ENCODE measurements at places on chromosomes 3 and 15.

GRCh38 chr15:89462198-89462912, 34.0 kb downstream of the RHCG start:
- no peak for DNase-seq

DNA sequence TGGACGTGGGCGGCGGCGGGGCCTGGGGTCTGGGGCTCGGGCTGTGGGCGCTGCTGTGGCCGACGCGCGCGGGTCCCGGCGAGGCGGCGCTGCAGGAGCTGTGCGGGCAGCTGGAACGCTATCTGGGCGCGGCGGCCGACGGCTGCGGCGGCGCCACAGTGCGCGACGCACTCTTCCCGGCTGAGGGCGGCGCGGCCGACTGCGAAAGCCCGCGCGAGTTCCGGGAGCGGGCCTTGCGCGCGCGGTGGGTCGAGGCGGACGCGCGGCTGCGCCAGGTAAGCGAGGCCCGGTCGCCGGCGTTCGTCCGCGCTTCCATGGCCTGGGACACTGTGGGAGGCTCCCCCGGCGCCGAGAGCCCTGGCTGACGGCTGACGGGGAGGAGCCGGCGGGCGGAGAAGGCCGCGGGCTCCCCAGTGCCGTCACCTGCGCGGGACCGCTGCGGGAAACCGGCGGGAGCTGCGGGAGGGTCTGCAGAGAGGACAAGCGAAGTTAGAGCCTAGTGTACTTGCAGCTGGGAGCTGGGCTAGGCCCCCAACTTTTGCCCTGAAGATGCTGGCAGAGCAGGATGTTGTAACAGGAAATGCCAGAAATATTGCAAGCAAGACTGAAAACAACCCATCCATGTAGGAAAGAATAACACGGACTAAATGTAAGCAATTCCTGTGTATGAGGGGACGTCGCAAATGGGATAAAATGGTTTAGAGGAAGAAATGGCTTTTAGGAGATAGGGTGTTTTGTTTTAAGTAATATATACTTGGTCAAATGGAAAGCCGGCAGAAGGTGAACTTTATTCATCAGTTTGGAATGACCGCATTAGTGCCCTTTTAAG, 847 bp downstream of the WHAMM start:
- DNase-seq: peak; percentile 50

GRCh38 chr3:100761211-100761942, 52.1 kb downstream of the TFG start:
- DNase-seq: no peak

GRCh38 chr15:81473177-81473576, 99.2 kb upstream of the TMC3 start:
- no peak for DNase-seq

DNA sequence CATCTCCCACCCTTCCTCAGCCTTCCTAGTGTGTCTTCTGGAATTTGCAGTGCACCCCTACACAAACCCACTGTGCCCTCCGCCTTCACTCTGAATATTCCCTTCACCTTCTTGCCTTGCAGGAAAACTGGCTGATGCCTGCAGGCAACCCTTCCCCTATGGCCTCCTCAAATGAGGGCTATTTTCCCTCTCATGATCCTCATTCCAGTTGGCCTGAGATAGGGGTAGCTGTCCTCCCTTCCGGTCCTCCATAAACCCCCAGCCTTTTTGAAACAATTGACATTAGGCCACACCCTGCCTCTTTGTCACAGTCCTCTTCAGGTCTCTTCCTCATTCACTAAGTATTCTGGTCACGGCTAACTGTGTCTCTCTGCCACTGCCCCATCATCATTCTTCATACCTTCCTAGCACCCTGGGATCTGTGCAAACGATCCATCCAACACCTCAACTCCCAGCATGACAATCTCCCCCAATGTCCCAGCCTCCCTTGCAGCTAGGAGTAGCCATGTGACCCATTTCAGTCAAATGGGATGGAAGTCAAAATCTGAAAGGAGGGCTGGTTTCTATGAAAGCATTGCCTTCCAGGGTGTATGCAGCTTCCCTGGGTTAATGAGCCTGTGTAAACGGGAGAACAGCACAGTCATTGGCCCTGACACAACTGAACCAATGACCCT, 8.5 kb upstream of the TICRR start:
- no peak for DNase-seq

GRCh38 chr3:7789324-7789723, 712.3 kb upstream of the LMCD1 start:
- no peak for DNase-seq

DNA sequence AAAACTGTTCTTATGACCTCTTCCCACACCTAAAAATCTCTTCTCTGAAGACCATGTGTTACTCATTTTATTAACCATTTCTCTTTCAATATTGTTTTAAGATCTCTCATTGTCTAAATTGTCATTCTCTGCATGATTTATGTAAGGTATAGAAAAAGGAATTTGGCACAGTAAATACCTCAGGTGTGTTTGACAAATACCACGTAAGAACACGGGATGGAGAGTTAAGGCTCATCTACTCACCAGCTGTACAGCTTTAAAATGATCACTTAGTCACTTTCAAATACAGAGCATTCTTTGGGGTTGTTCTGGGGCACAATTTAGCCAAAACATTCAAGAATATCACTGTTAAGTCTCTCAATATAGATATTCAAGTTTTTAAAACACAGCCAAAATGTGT, 627.1 kb downstream of the MCTP2 start:
- DNase-seq: no peak

DNA sequence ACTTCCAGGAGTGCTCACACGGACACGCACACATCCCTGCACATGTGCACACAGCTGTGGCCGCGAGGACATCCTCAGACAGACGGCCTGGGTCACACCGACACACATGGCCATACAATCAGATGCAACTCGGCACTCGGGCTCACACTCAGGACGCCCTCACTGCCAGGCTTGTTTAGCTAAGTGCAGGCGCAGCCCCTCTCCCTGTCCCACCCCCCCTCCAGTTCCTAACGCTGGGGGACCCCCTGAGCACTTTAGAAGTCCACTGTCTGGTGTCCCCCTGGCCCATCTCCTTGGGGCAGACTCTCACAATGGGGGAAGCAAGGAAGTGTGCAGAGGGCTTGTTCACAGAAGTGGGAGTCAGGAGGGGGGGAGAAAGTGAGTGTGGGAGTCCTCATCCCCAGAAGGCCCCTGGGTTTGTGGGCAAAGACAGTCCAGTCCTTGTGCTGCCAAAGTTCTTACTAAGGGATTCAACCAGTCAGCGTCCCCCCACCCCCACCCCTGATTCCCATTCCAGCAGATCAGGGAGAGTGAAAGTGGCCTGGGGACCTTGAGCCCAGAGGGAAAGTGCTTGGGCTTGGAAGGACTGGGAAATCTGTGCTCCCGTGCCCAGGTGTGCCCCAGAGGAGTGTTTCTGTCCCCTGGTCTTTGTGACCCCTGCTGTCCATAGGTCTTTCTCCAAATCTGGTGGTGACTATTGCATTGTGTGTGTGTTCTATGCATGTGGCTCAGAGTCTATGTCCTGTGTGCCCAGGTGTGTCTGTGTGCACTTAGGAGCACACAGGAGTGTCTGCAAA, 767 bp upstream of the GATA2 start:
- no peak for DNase-seq

DNA sequence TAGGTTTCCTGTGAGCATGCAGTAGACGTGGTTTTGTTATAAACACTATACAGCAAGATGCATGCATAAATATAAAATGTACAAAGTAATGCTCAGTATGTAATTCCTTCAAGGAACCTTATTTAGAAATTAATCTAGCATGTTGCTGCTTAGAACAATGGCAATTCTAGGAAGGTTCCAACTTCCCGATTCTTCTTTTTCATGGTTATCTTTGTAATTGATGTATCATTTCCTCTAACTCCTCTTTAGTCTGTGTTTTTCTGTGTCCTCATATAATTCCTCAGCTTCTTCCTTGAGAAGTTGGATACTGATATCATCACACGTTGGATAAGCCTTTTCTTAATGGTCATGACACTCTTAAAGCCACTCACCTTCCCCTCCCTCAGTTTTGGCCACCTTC, 3.5 kb downstream of the TSEN2 start:
- no peak for DNase-seq

- DNase-seq: no peak
Measured at GRCh38 chr15:61275451-61275850, 46.3 kb upstream of the RORA start.

GRCh38 chr3:24498391-24498790, 3.7 kb upstream of the THRB start:
- no peak for DNase-seq

GRCh38 chr15:68386587-68387288, 45.2 kb downstream of the ITGA11 start:
- DNase-seq: no peak

DNA sequence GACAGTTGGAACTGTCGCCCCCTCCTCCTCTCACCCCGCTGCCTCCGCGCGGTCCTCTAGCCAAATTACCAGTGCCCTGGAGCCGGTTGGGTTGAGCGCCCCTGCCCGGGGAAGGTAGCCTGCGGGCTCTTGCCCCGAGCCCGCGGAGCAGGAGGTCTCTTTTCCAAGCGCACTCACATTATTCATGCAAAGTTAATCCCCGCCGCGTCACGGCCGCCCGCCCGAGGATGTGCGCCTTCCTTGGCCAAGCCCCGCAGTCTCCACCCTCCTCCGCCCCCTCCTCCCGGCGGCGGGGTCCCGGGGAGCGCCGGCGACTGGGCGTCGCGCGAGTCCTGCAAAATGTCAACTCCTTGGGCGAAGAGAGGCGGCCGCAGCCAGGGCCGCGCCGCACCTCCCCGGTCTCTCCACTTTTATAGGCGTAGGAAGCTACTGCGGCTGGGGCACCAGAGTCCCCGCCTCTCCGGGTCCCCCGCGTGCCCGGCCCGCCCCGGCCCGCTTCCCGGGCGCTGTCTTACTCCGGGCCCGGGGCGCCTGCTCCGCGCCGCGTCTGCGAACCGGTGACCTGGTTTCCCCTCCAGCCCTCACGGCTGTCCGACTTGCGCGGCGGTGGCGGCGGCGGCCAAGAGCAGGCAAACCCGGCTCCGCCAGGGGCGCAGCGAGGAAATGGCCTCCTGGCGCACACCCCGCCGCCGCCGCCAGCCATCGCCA, at the start of gene THRB:
Gene THRB, minus strand, starts transcription at position 233 of the 708 bp plus-strand sequence.
- no peak for DNase-seq

GRCh38 chr3:44284949-44285348, 43.3 kb downstream of the TOPAZ1 start:
- DNase-seq: no peak

- no peak for DNase-seq
Measured at GRCh38 chr3:146125951-146126350, 35.0 kb downstream of the PLOD2 start.

GRCh38 chr3:178525251-178525650, 11.0 kb upstream of the KCNMB2 start:
- DNase-seq: no peak

Measured in CD4-positive, alpha-beta memory T cell (primary cell).